ENCODE measurements at places on chromosomes 3 and 15.

DNA sequence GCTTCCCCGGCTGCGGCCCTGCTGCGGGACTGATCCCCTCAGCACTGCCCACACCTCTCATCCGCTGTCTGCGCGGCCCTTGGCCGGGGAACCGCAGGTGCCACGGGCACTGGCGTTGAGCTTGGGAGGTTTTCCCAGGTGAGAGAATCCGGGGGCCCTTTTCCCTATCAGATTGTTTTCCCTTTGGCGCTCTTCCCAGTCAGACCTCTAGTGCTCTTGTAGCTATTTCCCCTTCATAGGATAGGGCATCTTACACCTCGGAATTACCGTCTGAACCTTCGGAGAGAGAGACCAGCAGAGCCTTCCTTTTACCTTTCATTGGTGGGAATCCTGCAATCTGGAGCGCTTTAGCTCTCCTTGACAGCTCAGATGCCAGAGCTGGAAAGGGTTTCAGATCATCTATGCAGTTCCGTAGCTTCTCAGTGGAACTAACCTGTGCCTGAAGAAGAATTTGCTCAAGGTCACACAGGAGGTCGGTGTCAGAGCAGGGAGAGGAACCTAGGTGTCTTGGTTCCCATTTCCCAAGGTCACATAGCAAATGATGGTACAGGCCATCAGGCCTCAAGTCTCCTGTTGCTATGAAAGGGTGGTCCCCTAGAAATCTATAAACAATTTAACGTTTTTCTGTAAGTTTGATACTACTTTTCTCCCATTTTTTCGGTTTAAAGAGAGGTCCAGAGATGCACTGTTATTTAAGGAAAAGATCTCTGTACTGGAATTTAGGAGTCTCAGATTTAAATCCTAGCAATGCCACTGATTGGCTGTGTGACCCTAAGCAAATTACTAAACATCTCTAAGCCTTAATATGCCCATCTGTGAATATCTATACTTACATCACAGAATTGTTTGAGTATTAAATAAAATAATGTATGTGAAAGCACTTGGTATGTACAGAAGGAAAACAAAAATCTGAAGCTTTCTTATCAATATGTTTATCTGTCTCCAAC lies 916 bp downstream of the IDH3A start:
- DNase-seq: no peak

- DNase-seq: no peak
These were observed 233.8 kb downstream of the NTRK3 start for GRCh38 chr15:88022716-88023115.

DNA sequence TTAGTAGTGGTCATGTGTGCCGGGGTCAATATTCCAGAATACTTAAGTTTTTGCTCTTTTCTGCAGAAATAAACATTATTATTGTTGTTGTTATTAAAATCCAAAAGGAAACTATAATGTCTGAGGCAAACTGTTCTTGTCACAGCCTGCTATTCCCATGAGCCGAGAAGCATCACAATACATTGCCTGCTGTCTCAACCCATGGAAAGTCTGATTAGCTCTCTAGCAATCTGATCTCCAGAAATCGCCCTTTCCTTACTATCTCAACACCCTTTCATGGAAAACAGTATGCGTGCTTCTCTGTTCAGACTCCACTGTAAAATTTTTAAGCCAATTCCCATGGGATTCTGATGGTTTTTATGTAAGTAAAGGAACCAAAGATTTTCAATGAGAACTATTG lies 811.0 kb downstream of the TUSC7 start:
- DNase-seq: no peak

DNA sequence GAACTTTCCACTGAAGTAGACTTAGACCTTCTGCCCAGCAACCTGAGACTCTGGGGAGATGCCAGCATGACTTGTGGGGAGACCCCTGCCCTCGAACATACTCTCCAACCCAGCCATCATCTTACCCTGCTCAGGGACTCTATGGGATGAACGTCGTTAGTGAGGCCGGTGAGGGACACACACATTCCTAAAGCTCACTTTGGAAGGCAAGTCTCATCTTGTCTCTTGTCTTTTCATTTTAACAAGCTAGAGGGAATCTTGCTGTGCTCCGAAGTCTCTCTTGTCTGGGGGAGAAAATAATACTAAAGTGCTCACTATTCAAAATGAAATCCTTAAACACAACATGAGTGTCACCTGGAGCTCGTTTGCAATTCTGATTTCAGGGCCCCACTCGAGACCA lies 239.5 kb upstream of the HES1 start:
- no peak for DNase-seq

DNA sequence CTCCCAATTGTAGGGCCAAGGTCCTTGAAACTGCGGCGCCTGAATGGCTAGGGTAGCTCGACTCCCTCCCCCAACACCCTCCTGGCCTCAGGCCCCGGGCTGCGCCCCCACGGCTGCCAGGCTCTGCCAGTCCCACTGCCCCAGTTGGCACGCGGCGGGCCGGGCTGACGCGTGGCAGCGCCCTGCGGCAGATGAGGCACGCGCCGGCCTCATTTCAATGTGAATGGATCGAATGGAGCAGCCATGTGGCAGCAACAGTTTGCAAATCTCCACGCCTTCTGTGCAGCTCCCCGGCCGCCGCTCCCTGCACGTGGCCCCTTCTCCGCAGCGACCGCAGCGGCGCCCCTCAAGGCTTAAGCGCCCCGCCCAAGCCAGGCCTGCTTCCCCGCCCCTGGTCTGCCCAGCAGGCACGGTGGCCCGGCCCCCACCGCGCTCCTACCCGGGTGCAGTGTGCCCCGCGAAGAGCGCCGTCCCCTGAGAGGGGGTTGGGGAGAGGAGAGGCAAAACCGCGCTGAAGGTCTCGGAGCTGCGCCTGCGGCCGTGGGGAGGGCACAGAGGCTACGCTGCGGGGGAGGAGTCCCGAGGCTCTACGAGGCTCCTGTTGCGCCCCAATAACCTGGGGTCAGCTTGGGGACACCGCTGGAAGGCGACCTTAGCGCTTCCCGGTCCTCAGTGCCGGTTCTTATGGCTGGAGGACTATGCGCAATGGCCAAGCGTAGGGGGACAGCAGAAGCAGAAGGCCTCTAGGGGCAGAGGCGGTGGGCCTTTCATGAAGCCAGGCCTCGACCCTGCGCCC lies 3.1 kb upstream of the DLL4 start:
- DNase-seq: no peak

DNA sequence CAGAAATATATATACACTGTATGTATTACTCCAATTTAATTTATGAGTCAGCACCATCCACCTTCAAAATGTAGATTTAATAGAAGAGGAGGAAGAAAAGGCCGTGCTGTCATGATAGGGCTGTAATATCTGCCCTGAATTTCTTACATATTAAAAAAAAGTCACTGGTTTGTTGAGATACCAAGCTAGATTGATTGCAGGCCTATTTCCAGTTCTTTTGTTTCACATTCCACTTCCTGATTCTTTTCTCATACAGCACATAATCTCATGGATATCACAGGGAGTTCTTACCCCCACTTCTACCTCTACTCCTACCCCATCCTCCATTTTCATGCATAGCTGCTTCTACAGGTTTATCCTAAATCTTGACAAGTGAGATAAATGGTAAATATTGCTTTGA lies 290.3 kb downstream of the ZBTB20 start:
- DNase-seq: no peak

GRCh38 chr3:52856666-52857065 lies 21.8 kb upstream of the MUSTN1 start:
- DNase-seq: no peak

DNA sequence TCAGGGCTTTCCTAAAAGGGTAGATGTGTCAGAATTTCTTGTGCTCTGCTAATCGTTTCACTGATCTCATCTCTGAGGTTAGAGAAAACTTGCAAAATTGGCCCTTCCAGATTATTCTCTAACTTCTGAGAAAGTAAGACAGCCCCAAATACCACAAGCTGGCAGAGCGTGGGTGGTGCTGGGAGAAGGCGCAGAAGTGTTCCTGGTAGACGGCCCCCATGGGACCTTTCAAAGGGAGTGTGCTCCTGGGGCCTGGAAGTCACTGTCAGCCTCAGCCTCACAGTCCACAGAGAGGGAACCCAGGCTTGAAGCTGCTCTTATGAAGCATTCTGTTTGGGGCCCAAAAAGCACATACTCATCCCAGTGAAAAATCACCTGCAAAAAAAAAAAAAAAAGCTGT lies 86.5 kb upstream of the PFN2 start:
- DNase-seq: no peak

GRCh38 chr3:59829527-59829926 lies 779.7 kb upstream of the CFAP20DC start:
- no peak for DNase-seq
